ENCODE measurements at places on chromosomes 7 and 10.

GRCh38 chr7:77415823-77416620 lies at the start of gene GSAP:
TSS of gene GSAP (minus strand) at chr7:77416349. CDS start at chr7:77416321, 28 bp downstream.
- peak within 1 kb of the TSS; percentile 67 for H3K4me3 ChIP-seq
- no peaks in the 10 kb centered on the region for H3K36me3 ChIP-seq

DNA sequence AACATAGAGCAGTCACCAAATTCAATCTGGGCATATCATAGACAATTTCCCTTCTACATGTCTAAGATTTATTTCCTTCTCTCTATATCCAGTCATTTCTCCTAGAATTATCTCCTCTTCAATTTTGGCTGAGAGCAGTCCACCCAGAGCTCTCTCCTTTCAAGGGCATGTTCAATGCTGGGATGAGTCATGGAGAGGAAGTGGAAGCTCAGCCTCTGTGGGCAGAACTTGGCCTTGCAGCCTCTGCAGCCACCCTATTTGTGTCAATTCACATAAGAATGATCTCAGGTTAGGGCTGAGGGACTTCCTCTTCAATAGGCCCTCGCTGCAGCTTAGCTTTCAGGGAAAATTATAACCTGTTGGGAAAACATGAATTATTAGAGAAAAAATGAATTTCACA lies 560.8 kb downstream of the POM121L12 start:
- no peaks in the 10 kb centered on the region for H3K4me1 ChIP-seq
- no peak overlapping the region for H3K4me3 ChIP-seq
- H3K36me3 ChIP-seq, result no peaks in the 10 kb centered on the region
- H3K27me3 ChIP-seq, result no peaks in the 10 kb centered on the region
- DNase-seq, result no peak

GRCh38 chr7:36312064-36312914 lies 77.4 kb upstream of the ANLN start:
- no peak overlapping the region for H3K4me3 ChIP-seq
- no peaks in the 10 kb centered on the region for H3K27me3 ChIP-seq
- peak; percentile 72 for DNase-seq
- H3K4me1 ChIP-seq, result peaks cover 5% of the 10 kb centered on the region
- H3K27ac ChIP-seq, result no peak overlapping the region
- H3K36me3 ChIP-seq, result no peaks in the 10 kb centered on the region

GRCh38 chr10:51170518-51171245 lies 96.4 kb downstream of the PRKG1 start:
- no peak for DNase-seq
- no peaks in the 10 kb centered on the region for H3K4me1 ChIP-seq
- no peak overlapping the region for H3K27ac ChIP-seq
- no peak overlapping the region for H3K4me3 ChIP-seq
- H3K27me3 ChIP-seq, result no peaks in the 10 kb centered on the region

GRCh38 chr10:44948642-44949041 lies 11.0 kb upstream of the RASSF4 start:
- no peak overlapping the region for H3K4me3 ChIP-seq
- DNase-seq, result no peak
- H3K36me3 ChIP-seq, result no peaks in the 10 kb centered on the region
- no peak overlapping the region for H3K27ac ChIP-seq
- no peaks in the 10 kb centered on the region for H3K27me3 ChIP-seq

DNA sequence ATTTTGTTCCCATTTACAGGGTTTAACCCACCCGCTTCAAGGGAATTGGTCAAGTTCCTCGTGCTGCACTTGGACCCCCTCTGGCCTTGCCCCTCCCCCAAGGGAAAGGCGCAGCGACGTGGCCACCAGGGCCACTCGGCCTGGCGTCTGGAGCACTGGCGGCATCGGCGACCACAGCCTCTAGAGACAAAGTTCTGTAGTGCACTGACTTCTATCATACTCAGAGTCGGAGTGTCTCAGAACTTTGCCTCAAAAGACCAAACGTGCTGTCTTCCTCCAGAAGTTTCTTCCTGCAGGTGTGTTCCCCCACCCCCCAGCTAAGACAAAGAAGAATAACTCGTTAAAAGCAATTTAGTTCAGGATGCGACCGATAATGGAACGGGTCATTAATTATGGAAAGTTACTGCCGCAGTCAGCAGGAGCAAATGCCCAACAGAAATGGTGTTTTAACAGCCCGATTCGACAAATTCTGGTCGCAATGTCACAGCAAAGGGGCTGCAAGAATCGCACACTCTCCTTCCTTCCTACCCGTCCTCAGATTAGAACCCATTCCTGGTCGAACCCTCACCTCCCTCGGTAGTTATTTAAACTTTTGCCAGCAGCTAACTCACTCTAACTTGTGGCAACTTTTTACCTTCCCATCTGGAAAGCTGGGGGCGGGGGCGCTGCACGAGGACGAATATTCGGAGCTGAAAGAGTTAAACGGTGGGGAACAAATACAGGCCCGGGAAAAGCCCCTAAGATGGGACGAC lies 202.1 kb upstream of the NFE2L3 start:
- peak overlapping the region; percentile 93 for H3K27ac ChIP-seq
- H3K4me3 ChIP-seq, result peak overlapping the region; percentile 64
- no peaks in the 10 kb centered on the region for H3K36me3 ChIP-seq
- H3K27me3 ChIP-seq, result no peaks in the 10 kb centered on the region

GRCh38 chr7:151251689-151252560 lies 3.4 kb upstream of the SMARCD3 start:
- DNase-seq, result peak; percentile 54
- peak overlapping the region; percentile 89 for H3K27ac ChIP-seq
- peaks cover 43% of the 10 kb centered on the region for H3K4me1 ChIP-seq
- H3K36me3 ChIP-seq, result no peaks in the 10 kb centered on the region
- H3K4me3 ChIP-seq, result peak overlapping the region; percentile 39

DNA sequence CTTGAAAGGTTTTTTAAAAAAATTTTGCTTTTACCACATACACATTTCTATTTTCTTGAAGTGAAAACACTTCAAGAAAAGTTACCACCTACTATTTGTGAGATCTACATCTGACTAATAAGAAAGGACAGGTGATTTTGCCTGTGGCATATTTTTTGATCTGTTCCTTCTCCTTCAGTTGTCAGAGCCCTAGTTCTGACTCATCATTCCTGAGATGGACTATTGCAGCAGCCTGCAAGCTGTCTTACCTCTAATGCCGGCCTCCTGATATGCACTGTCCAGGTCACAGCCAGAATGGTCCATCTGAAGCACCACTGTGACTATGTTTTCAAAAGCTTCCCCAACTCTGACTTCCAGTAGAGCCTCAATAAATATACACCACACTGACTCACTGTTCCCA lies 28.2 kb upstream of the ANK3 start:
- H3K4me1 ChIP-seq, result no peaks in the 10 kb centered on the region
- no peaks in the 10 kb centered on the region for H3K36me3 ChIP-seq
- DNase-seq, result no peak
- no peak overlapping the region for H3K27ac ChIP-seq
- H3K27me3 ChIP-seq, result no peaks in the 10 kb centered on the region

- peak overlapping the region; percentile 99 for H3K4me3 ChIP-seq
- H3K27me3 ChIP-seq, result no peaks in the 10 kb centered on the region
- H3K27ac ChIP-seq, result peak overlapping the region; percentile 92
- H3K36me3 ChIP-seq, result no peaks in the 10 kb centered on the region
- H3K4me1 ChIP-seq, result peaks cover 7% of the 10 kb centered on the region
These were observed 675 bp downstream of the ABRAXAS2 start for GRCh38 chr10:124802313-124802675.

DNA sequence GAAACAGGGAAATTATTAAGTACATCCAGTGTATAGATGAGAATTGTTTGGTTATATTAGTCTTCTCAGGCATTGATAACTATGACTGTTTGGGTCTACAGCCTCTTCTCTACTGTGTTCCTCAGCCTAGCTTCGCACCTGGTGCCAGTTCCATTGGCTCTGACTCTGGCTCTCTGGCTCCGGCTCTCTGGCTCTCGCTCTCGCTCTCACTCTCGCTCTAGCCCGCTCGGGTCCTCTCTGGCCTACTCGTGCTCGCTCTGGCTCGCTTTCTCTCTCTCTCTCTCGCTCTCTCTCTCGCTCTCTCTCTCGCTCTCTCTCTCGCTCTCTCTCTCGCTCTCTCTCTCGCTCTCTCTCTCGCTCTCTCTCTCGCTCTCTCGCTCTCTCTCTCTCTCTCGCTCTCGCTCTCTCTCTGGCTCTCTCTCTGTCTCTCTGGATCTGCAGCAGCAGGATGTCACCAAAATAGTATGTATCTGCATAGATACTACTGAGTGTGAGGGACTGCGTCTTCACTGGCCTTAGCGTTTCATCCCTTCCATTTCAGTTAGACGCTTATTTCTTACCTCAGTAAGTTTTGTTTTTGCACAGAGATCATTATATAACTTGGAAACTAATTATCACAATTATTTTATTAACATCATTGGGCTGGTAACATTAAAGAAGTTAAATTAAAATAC lies 6.5 kb upstream of the SSBP1 start:
- H3K27ac ChIP-seq, result no peak overlapping the region
- no peak overlapping the region for H3K4me3 ChIP-seq
- no peaks in the 10 kb centered on the region for H3K36me3 ChIP-seq
- no peaks in the 10 kb centered on the region for H3K4me1 ChIP-seq

DNA sequence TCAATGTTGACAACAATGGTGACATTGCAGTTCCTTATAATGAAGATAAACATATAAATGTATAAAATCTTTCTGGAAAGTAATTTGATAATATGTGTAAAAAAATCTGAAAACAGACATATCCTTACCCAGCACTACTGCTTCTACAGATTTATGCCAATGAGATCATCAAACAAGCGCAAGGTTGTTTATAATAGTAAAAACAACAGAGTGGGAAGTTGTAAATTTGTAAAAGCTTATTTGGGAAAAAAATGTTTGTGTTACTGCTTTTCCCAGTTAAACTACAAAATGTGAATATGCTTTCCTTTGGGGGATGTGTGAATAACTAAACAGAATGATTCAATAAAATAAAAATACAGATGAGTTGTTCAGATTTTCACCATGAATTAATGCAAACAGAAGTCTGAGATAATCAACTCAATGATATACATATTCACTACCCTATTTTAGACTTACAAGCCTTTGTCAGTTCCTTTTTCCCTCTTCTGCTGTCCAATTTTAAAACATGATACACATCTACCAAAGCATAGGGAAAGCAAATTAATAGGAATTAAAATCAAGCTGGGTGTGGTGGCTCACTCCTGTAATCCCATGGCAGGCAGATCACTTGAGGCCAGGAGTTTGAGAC lies 82.1 kb downstream of the USP6NL start:
- peaks cover 10% of the 10 kb centered on the region for H3K4me1 ChIP-seq
- H3K27me3 ChIP-seq, result no peaks in the 10 kb centered on the region
- no peak overlapping the region for H3K4me3 ChIP-seq
- H3K36me3 ChIP-seq, result no peaks in the 10 kb centered on the region
- no peak overlapping the region for H3K27ac ChIP-seq

- no peak overlapping the region for H3K27ac ChIP-seq
- H3K4me3 ChIP-seq, result no peak overlapping the region
- no peaks in the 10 kb centered on the region for H3K4me1 ChIP-seq
- H3K27me3 ChIP-seq, result no peaks in the 10 kb centered on the region
These were observed 94.2 kb downstream of the ANKIB1 start for GRCh38 chr7:92340016-92340415.

DNA sequence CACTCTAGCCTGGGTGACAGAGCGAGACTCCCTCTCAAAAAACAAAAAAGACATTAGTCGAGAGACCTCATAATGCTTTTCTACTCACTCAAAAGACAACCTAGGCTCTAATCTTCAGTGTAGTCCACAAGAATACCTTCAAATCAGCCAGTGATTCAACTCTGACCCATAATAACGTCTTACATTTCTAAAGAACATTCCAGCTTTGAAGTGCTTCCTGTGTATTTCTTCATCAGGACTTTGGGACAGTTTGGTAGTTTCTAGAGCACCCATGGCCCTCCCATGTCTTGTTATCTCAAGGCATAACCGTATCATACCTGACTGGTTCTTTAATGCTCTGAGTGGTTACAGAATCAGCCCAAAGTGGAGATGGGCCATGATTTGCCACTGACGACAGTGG lies 221.3 kb downstream of the SKIDA1 start:
- H3K27me3 ChIP-seq, result no peaks in the 10 kb centered on the region
- H3K4me3 ChIP-seq, result no peak overlapping the region
- DNase-seq, result no peak
- no peaks in the 10 kb centered on the region for H3K36me3 ChIP-seq

- peak within 1 kb of the TSS; percentile 65 for H3K27ac ChIP-seq
- peaks cover 48% of the 10 kb centered on the region for H3K27me3 ChIP-seq
- peak within 1 kb of the TSS; percentile 50 for H3K4me3 ChIP-seq
- DNase-seq, result peak; percentile 83
- H3K4me1 ChIP-seq, result peaks cover 21% of the 10 kb centered on the region
These were observed at the start of gene GPRIN2 for GRCh38 chr10:46556515-46557318. TSS of gene GPRIN2 (minus strand) at chr10:46556658. CDS start at chr10:46550736, 5,922 bp downstream.

- no peak overlapping the region for H3K4me3 ChIP-seq
- no peaks in the 10 kb centered on the region for H3K4me1 ChIP-seq
- H3K36me3 ChIP-seq, result no peaks in the 10 kb centered on the region
- no peak overlapping the region for H3K27ac ChIP-seq
- H3K27me3 ChIP-seq, result no peaks in the 10 kb centered on the region
These were observed 12.4 kb downstream of the SMKR1 start for GRCh38 chr7:129514683-129515082.

GRCh38 chr7:94001396-94001795 lies 2.8 kb downstream of the BET1 start:
- H3K36me3 ChIP-seq, result peaks cover 13% of the 10 kb centered on the region
- no peak for DNase-seq
- no peak overlapping the region for H3K4me3 ChIP-seq
- H3K4me1 ChIP-seq, result peaks cover 23% of the 10 kb centered on the region
- H3K27me3 ChIP-seq, result peaks cover 10% of the 10 kb centered on the region

GRCh38 chr7:154672659-154673415 lies 330.1 kb downstream of the PAXIP1 start:
- H3K27me3 ChIP-seq, result no peaks in the 10 kb centered on the region
- no peaks in the 10 kb centered on the region for H3K36me3 ChIP-seq
- H3K4me1 ChIP-seq, result no peaks in the 10 kb centered on the region
- H3K27ac ChIP-seq, result no peak overlapping the region

Measured in transverse colon (tissue), 4 donors.